ENCODE measurements at places on chromosomes 3 and 15.

- no peak for DNase-seq
These were observed 53.3 kb downstream of the FAM174B start for GRCh38 chr15:92602267-92602593.

- no peak for DNase-seq
These were observed 80.6 kb downstream of the OCA2 start for GRCh38 chr15:28018291-28019044.

- DNase-seq: no peak
These were observed 51.1 kb downstream of the CGNL1 start for GRCh38 chr15:57427367-57427821.

DNA sequence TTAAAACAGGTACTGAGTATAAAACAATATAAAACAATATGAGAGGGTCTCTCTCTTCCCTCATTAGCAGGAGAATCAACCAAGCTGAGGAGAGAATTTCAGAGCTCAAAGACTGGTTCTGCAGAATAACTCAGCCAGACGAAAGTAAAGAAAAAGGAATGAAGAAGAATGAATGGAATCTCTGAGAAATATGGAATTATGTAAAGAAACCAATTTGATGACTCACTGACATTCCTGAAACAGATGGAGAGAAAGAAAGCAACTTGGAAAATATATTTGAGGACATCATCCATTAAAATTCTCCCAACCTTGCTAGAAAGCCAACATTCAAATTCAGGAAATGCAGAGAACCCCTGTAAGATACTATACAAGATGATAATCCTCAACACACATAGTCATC, 630.9 kb downstream of the PYDC2 start:
- DNase-seq: no peak

DNA sequence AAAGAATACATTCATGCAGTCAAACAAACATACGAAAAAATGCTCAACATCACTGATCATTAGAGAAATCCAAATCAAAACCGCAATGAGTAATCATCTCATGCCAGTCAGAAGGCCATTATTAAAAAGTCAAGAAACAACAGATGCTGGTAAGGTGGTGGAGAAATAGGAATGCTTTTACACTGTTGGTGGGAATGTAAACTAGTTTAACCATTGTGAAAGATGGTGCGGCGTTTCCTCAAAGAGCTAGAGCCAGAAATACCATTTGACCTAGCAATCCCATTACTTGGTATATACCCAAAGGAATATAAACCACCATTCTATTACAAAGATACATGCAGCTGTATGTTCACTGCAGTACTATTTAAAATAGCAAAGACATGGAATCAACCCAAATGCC, 330.4 kb downstream of the EDEM1 start:
- DNase-seq: no peak

GRCh38 chr3:129824926-129825541, 68.5 kb downstream of the TMCC1 start:
- no peak for DNase-seq

GRCh38 chr15:94856267-94856854, 625.0 kb downstream of the MCTP2 start:
- no peak for DNase-seq

- DNase-seq: no peak
These were observed 596.1 kb downstream of the TUSC7 start for GRCh38 chr3:117305681-117306080.

- DNase-seq: no peak
These were observed 3.0 kb downstream of the BUB1B start for GRCh38 chr15:40163657-40164416.

DNA sequence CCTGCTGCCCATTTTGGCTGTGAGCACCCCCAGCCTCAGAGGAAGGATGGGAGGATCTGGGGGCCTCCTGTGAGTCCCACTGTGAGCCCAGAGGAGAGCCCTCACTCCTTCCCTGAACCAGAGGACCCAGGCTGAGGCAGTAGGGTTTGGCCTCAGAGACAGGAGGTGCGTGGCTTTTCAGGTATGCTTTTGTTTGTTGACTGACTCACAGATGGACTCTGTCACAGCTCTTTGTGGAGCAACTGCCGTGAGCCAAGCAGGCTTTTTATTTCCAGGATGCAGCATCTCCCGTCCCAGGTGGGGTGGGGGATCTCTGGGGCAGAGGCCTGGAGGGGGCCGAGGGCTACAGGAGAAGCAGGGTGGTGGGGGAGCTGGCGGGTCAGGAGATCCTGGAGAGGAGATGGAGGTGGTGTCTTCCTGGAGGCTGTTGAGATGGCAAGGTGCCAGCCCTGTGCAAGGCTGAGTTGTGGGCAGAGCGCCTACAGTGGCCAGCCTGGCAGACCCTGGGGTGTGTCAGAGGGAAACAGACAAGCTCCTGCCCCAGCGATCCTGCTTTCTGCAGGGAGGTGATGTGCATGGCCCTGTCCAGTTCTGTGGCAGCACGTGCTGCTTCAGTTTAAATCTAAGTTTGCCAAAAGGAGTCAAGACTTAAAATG, 24.0 kb downstream of the PLXNA1 start:
- no peak for DNase-seq

GRCh38 chr3:30309961-30310954, 296.1 kb upstream of the TGFBR2 start:
- DNase-seq: no peak

All from head of caudate nucleus (tissue), 42 donors.